Choroid plexus epithelial cell (primary cell): ENCODE measurements at places on chromosomes 2 and 18.

GRCh38 chr2:196315388-196316049 lies 144.1 kb upstream of the STK17B start:
- peak; percentile 56 for DNase-seq

- DNase-seq, result peak; percentile 94
Measured at GRCh38 chr2:141331127-141331526, 799.7 kb downstream of the LRP1B start.

DNA sequence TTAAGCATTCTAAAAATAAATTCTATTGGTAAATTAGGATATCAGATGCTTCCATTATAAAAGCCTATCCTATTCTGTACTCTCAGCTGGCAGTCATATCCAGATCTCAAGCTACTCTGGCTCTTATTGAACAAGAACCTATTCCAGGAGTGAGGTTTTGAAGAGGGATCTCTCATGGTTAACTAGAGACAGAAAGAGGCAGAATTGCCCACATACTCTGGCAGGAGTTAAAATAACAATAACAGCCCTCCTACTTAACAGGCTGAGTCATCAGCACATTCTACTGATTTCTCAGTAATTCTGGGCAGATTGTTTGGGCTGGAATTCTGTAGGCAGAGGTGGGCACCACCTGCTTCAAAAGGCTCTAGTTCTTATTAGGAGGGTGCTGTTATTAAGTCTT lies 142.0 kb upstream of the UNC80 start:
- DNase-seq, result peak; percentile 71

DNA sequence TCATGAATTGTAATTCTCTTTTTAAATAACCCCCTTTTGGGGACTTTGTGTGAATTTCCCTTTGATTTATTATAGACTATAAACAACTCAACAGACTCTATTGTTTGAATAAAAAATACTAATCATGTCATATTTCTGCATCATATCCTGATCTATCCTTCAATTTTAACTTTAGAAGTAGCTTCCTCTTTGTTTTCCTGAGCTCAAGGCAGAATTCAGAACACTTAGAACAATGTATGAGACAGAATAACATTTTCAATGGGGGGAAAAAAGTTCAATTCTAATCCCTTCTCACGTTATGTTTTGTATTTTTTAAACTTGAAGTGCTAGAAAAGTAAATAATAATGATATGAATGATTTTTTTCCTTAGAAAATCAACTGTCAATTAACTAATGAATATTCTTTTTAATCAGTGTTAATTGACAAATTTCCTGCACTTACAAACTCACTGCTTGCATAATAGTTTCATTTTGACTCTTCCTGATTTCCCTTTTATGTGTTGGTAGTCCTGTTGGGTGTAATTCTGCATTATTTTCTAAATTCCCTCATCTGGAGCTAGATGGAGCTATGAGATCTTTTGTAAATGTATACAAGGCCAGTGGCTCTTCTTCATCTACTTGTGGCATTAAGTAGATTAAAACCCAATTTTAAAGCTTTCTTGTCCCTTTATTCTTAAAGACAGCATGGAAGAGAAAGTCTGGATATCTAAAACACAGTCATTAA lies 326.1 kb downstream of the PARD3B start:
- DNase-seq, result peak; percentile 76

DNA sequence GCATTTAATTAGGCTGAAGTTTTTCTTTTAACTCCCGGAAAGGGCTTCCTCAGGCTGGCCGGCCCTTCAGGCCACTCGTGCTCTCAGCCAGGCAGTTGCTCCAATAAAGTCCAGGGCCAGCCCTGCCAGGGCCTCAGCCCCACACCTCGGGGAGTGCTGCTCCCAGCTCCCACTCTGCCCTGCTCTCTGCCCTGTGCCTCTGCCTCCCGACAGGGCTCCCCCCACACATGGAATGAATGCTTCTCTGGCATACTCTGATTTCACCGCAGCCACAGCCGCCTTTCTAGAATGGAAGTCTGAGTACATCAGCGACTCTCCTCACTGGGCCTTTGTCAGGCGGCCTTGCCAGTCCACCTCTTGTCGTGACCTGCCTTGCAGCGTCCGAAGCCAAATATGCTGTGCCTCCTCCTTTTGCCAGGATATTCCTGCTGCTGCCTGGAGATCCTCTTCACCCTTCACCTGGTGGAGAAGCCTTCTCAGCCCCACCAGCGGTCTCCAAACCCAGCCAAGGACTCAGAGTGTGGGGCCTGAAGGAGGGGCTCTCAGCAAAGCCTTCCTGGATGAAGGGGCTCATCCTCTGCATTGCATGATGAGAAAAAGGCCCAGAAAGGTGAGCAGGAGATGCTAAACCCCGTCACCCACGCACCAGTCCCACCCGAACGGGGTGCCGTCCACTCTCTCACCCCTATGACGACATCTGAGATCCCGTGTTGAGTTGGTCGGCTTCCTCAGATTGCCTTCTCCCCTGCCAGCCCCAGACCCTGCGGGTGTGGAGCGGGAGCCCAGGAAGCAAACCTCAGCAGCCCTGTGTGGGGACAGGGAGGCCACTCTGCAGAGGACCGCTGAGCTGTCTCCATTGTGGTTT lies 472.7 kb upstream of the HS6ST1 start:
- peak; percentile 10 for DNase-seq

DNA sequence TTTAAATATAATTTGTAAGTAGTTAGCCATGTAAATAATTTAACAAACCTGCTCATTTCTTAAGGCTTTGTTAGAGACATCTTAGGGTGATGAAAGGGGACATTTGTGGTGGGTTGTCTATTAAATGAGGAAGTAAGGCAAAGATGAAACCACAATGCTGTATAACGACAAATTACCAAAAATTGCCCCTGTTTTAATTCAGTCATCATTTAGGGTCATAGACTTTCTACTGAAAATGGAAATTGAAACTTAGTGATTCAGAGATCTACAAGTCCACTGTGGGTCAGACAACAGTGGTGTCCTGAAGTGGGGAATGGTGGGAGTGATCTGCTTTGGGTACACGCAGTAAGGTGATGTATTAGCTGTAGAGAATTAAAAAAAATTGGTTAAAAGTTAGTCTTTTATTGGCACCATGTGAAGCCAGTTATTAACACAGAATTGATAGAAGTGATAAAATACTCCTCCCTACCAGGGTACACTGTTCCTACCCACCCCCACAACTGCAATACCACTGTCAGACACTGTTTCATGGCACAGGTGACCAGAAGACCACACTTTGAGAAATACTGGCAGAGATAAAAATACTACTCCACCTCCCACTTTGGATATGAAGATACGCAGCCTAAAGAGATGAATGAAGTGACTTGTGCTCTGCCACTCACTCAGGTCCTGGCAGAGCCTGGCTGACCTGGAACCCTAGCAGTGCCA lies 13.4 kb downstream of the CERS6 start:
- no peak for DNase-seq

- no peak for DNase-seq
Measured at GRCh38 chr2:60521626-60522025, 31.8 kb downstream of the BCL11A start.

GRCh38 chr2:168300460-168300859 lies 53.1 kb upstream of the STK39 start:
- no peak for DNase-seq

- peak; percentile 37 for DNase-seq
Measured at GRCh38 chr2:220962556-220962955, 609.5 kb downstream of the EPHA4 start.

DNA sequence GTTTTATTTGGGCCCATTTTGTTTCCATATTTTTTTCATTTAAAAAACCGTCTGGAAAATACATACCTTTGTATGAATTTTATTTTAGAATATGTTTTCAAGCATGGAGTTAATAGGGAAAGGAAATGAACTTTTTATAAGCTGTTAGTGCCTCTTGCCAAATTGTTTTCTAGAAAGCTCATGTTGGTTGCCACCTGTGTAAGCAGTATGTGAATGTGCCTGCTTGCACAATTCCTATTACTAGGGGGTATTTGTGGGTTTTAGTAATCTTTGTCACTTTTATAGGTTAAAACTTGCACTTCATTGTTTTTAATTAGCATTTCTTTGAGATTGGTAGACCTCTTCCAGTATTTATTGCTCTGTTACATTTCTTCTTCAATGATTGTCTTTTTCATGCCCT lies 107.3 kb downstream of the TANC1 start:
- DNase-seq, result peak; percentile 77

- DNase-seq, result no peak
Measured at GRCh38 chr2:241835611-241836010, 23.1 kb downstream of the PDCD1 start.

GRCh38 chr2:207352978-207353671 lies 176.6 kb upstream of the CREB1 start:
- DNase-seq, result peak; percentile 18
